ENCODE measurements at places on chromosomes 7 and 10.

DNA sequence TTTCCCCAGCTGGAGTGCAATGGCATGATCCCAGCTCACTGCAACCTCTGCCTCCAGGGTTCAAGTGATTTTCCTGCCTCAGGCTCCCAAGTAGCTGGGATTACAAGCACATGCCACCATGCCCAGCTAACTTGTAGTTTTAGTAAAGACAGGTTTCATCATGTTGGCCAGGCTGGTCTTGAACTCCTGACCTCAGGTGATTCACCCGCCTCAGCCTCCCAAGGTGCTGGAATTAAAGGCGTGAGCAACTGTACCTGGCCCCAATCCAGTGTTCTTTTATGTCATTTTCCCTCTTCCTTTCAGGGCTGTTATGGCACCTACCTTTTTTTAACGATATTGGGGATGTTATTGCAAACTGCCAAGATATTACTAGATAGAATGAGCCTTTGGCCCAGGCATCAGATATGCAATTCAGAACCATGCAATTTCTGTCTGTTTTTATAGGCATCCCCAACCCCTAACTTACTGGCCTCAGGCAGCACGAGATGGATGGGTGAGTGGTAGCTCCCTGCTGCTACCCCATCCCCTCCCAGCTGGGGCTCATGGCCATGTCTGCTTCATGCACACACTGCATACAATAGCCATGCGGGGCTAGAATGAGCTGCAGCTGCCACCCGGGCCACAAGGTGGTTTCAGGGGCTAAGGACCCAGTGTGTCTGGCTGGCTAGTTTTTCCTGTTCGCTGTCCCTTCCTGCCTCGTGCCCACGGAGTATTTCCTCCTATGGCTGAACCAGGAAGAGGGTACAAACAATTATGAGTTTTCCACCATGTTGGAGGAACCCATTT is 1080.1 kb upstream of the SORCS1 start:
- no peak for DNase-seq

DNA sequence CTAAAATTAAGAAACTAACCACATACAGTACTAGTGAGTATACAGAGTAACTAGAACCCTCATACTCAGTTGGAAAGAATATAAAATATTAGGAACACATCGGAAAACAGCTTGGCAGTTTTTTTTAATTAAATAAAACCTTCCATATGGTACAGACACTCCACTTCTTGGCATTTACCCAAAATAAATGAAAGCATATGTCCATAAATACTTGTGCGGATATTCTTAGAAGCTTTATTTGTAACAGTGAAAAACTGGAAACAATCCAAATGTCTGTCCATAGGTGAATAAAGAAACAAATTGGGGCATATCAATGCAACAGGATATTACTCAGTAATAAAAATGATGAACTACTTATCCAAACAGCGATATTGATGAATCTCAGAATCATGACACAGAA is 410.0 kb downstream of the HTR7 start:
- DNase-seq: no peak

DNA sequence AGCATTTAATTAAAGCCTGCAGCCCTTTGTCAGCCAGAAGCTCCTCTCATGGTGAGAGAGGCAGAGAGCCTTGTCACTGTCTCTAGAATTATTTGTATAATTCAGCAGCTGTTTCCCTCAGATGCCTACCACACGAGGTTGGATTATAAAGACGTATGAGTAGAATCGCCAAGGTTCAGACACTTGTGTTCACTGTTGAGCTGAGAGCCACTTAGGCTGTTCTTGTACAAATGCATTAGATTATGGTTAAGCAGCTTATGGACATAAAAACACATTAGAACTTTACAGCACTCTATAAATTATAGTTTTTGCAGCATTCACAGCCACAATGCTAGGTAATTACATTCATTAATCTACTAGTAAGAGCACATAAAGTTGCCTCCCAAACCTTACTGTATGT is 282.6 kb downstream of the AUTS2 start:
- DNase-seq: no peak

DNA sequence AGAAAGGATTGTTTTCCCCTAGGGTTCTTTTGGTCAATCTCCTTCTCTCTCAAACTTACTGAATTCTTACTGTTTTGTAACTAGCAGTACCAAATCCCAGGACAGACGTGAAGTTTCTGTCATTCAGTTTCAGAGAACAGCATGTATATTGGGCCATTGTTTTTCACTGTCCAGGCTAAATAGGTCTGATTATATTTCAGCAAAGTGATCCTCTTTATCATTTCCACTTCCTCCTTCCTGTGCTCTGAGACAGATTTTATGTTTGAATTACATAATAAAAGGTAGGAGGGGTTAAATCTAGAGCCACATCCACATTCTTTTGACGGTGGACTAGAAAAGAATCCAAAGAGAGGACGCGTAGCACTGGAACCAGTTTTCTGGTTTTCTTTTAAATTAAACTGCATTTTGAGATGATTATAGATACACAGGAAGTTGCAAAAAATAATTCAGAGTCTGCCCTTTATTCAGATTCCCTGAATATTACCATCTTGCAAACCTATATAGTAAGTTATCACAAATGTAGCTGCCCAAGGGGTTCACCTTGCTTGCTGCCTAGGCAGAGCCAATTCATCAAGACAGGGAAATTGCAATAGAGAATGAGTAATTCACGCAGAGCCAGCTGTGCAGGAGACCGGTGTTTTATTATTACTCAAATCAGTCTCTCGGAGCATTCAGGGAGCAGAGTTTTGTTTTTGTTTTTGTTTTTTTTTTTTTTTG is 40.1 kb downstream of the AKR1E2 start:
- DNase-seq: no peak

All from GM12892 (cell line).